CD4-positive, alpha-beta T cell treated with Interleukin-12 subunit alpha and Interleukin-12 subunit beta, for 1 hour (primary cell): ENCODE measurements at places on chromosomes 5 and 9.

DNA sequence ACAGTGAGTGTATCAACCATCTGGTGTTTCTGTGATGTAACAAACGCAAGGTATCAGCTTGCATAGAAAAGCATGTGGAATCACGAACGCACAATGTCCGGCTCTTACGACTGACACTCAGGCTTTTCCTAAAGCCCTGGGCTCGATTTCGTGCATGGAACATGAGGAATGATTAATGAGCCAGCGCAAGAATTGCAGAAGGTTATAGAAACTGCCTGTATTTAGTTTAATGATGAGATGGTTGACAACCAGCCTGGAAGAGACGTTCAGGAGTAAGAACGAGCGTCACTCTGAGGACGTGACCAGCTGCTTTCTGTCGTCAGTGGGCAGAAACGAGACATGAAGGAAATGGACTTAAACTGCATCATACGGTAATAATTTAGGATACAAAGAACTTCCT is 497.6 kb downstream of the IRX1 start:
- no peak for DNase-seq

- DNase-seq = no peak
Observed at GRCh38 chr5:95080441-95080840, 204.5 kb downstream of the MCTP1 start.

GRCh38 chr9:8647824-8648223 is 848.2 kb upstream of the DMAC1 start:
- DNase-seq = no peak

- DNase-seq = no peak
Observed at GRCh38 chr5:78327761-78328510, 32.5 kb upstream of the SCAMP1 start.

GRCh38 chr9:72187121-72187695 is 38.0 kb downstream of the GDA start:
- no peak for DNase-seq

- no peak for DNase-seq
Observed at GRCh38 chr5:94562327-94562971, 56.0 kb downstream of the KIAA0825 start.

DNA sequence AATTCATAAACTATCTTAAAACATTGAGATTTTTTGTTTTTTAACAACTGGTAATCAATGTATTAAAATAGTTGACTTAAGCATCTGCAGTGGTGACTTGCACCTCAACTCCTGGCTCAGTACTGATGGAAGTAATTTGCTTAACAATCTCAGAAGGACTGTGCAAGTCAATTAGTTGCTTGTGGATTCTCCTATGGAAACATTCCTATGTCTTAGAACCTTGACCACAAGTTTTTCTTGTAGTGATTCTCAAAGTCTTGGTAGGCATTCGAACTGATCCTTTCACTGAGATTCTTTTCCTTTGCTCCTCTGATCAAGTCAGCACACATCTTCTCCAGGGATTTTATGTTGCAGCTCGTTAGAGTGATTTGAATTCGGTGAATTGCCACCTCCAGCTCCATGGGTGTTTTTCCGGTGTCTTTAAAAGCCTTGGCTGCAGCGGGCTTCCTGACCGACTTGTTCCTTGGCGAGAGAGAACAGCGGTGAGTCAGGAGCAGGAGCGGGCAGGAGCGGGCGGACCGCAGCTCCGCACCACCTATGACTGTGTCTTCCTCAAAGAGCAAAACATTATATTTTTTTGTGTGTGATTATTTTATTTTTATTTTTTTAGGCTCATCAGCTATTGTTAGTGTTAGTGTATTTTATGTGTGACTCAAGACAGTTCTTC is 21.1 kb downstream of the HMGXB3 start:
- DNase-seq = no peak

DNA sequence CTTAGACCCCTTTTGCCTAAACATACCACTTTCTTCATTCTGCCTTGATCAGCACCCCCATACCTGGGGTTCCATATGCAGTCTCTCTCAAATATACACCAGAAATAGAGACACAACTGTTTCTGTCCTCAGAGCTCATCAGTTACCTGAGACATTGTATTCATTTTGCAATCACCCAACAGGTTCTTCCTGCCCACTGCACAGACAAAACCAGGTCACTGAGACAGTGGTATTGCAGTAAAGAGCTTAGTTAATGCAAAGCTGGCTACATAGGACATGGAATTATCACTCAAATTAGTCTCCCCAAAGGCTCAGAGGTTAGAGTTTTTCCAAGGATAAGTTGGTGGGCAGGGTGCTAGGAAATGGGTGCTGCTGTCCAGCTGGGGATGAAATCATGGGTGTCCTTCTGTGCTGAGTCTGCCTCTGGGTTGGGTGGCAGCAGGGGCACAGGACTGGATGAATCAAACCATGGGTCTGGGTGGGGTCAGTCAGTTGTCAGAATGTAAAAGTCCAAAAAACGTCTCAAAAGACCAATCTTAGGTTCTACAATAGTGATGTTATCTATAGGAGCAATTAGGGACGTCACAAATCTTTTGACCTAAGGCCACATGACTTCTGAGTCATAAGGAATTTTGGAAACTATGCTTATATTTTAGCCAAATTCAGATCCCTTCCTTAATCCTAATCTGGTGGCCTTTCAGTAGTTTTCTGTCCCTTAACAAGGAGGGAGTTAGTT is 41.0 kb downstream of the KCNV2 start:
- DNase-seq = no peak
